ENCODE measurements at places on chromosomes 1 and 21. TPM values are rescaled to one million over a fixed set of nuclear protein-coding genes. Genes with fewer than 3 reads are reported as not detected.
A peak's percentile ranks its signal among the peaks of the same experiment; 100 is the strongest.

TCHHL1 gene
- total RNA-seq = not detected

GRCh38 chr1:220873868-220874655 lies 5.2 kb upstream of the HLX start:
- DNase-seq = no peak

MYOG gene
- not detected for total RNA-seq

KCNJ9 gene
- not detected for total RNA-seq

WNT4 gene
- 0.27 TPM for total RNA-seq

FCGR1A gene
- not detected for total RNA-seq

DNA sequence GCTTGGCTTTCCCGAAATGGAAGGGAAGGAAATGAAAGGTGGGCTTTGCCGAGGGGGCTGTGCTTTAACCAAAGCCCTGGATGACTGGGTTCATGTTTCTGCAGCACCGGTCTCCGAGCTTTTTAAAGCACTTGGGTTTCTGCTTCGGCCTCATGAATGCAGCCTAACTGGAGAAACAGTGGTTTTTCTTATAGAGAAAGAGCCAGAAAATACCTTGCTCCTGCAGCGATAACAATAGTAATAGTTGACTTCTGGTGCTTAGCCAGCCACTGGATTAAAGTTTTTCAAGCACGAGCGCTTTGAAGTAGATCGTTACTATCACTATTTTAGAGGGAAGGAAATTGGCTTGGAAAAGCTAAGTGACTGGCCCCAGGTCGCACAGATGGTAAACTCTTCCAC lies 500 bp upstream of the DOCK7 start:
- DNase-seq = no peak

LY9 gene
- not detected for total RNA-seq

OR2L2 gene
- 0.19 TPM for total RNA-seq

GRCh38 chr1:9758559-9759121 lies 65.1 kb downstream of the CLSTN1 start:
- peak; percentile 31 for DNase-seq

OR2T12 gene
- total RNA-seq = not detected

DNA sequence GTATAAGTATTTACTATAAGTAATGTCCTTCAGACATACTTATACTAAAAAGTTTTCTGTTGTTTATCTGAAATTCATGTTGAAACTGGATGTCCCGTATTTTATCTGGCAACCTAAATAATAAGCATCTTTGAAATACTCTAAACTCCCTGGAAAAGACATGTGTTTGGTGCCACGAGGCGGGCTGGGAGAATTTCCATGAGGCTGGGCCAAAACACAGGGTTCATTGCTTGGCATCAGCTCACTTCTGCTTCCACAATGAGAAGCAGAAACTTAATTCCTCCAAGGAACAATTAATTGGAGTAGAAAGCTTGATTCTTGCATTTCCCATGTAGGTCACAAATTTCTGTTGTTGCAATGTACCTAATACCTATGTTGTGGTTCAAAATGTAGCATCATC lies 110.2 kb downstream of the PSMG1 start:
- no peak for DNase-seq

GRCh38 chr21:25953659-25954058 lies 216.9 kb downstream of the APP start:
- DNase-seq = no peak

GRCh38 chr1:176801514-176802020 lies 338.6 kb downstream of the PAPPA2 start:
- DNase-seq = no peak

VWA5B1 gene
- not detected for total RNA-seq

GRCh38 chr1:7369866-7370265 lies 401.2 kb upstream of the VAMP3 start:
- no peak for DNase-seq

HAO2 gene
- not detected for total RNA-seq

GRCh38 chr1:207811920-207812720 lies 60.3 kb downstream of the CD46 start:
- no peak for DNase-seq

ATP6V1G3 gene
- total RNA-seq = not detected

DNA sequence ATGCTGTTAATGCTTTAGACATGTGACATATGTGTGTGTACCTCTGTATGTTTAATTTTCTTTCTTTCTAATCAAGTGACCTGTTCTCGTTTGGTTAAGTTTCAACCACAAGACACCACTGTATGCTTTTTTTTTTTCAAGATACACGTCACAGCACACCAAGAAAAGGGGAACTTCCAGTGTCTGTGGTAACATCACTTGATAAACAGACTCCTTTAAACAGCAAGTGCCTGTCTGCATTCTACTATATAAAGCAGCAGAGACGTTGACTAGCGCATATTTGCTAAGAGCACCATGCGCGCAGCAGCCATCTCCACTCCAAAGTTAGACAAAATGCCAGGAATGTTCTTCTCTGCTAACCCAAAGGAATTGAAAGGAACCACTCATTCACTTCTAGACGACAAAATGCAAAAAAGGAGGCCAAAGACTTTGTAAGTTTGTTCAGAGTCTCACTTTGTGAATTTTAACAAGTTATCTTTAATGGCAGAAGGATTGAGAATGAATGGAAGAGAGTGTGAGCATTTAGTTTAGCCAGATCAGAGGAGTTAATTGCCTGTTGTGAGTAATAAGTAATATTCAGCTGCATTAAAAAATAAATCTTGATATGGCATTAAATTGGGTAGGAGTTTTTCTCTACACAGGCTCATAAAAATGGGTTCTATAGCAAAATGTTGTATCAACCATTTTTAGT lies at the start of gene RGS1:
TSS of gene RGS1 (plus strand) at position 275 of the 691 bp plus-strand sequence. CDS start at position 295, 20 bp downstream.
- no peak for DNase-seq

GRCh38 chr1:56570924-56571372 lies 8.4 kb downstream of the PLPP3 start:
- DNase-seq = no peak

DNA sequence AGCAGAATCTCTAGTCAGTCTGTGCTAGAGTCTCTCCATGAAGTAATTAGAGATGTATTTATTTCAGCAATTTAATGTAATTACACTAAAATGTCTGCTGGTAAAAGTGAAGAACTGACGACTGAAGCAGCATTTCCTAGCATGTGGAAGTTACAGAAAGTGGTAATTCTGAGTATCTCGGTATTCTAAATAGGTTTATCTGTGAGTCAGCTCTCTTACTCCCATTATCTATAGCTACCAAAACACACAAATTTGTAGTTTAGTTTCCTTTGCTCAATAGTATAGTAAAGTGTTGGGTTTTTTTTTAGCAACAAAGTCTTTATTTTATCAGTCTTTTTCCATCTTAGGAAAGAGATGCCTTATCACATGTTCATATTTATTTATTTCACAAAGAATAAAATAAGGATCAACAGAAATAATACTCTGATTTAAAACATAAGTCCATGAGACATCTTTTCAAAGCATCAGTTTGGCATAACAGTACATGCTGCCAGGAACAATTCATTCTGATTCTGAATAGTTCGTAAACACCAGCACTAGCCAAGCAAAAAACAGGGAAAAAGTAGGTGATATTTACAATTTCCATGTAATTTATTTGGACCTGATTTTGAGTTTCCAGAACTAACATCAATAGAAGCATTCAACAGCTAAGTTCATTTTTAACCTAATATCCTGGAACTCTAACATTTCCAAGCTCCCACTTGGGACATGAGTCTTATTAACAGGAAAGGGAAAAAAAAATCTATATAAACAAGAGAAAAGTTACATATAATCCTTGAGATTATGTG lies 76.3 kb downstream of the KCNT2 start:
- no peak for DNase-seq

DNA sequence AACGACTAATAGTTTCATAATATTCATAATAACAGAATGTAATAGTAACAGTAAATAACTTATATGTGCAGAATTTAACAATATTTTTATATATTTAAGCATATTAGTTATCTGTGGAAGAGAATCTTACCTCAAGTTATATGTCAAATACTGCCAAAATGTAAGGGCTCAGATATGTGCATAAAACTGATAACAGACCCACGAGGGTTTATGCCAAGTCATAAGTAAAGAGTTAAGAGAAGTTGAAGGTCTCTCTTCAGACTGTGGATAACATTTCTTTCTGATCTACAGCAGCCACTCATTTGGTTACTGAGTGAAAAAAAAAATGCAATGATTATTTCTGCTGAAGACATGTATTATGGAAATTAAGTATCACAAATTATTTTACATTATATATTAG lies 1167.8 kb upstream of the NCAM2 start:
- no peak for DNase-seq

DNA sequence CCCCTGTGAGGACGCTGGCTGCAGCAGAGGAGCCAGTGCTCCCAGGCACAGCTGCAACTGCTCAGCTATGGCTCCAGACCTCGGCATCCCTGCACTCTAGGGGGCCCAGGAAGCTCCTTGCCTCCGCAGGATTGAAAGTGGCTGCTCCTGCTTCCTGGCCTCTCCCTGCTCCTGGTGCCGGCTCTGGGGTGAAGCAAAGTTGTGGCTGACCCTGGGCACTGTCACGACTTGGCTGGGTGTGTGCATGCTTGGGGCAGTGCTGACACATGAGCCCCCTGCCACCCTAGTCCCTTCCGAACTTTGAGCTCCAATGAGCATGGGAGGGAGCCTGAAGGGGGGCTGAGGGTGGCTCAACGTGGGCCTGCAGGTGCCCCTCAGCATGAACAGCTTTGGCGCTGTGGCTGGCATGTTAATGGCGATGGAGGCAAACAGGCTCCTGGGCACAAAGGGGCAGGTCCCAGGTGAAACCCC lies 1512.2 kb downstream of the KCNT2 start:
- DNase-seq = no peak

All from mammary epithelial cell (primary cell).